Hematopoietic multipotent progenitor cell treated with erythropoietin and hydrocortisone succinate and interleukin-3 and kit ligand, for 6 days (in vitro differentiated cells): ENCODE measurements at places on chromosomes 1 and 21.
A peak's percentile ranks its signal among the peaks of the same experiment; 100 is the strongest.

DNA sequence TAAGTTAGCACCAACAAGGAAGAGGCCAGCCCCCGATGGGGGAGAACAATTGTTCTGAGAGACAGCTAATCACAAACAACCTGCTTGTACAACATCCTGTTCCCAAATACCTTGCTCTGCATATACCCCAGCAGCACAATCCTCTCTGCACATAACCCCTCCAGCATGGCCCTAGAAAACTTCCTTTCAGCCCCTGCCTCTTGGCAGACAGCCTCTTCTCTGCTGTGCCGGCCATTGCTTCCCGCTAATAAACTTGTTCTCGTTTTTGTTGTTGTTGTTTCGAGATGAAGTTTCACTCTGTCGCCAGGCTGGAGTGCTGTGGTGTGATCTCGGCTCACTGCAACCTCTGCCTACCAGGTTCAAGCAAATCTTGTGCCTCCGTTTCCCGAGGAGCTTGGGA, 392.7 kb downstream of the SMYD3 start:
- DNase-seq: no peak

- DNase-seq: no peak
These were observed 6.9 kb downstream of the E2F2 start for GRCh38 chr1:23524163-23524562.

DNA sequence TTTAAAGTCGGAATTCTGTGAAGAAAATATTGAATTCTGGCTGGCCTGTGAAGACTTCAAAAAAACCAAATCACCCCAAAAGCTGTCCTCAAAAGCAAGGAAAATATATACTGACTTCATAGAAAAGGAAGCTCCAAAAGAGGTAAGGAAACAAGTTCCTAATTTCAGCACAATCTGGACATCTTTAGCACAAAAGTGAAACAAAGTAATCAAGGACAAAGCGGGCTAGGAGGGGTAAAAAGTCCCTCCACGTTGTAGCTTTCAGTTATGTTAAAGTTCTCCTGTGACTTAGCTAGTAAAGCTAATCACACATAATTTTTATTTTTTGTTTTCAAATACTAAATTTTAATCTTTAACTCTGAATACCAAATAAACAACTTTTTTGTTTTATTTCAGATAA, 2.2 kb downstream of the RGS2 start:
- DNase-seq: no peak

DNA sequence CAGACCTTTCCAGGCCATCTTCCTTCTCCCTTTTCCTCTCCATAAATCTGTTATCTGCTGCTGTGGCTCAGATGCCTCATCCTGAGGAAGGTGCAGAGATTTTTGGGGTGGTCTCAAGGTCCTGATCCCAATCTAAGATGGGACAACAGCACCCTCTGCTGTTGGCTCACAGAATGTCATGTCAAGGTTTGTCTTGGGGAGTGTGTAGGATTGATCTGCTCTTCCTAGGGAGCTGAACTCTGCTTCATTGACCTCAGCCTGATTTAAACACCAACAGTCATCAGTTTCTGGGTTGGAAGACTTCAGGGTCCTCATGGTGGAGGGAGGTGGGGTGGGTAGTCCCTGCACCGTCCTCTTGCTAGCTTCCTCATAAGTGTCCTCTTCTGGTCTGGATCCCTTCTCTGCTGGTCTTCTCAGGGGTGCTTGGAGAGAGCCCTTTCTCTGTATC, 62.8 kb upstream of the LAX1 start:
- DNase-seq: peak; percentile 76

GRCh38 chr1:107871687-107872395, 93.1 kb downstream of the VAV3 start:
- DNase-seq: no peak

DNA sequence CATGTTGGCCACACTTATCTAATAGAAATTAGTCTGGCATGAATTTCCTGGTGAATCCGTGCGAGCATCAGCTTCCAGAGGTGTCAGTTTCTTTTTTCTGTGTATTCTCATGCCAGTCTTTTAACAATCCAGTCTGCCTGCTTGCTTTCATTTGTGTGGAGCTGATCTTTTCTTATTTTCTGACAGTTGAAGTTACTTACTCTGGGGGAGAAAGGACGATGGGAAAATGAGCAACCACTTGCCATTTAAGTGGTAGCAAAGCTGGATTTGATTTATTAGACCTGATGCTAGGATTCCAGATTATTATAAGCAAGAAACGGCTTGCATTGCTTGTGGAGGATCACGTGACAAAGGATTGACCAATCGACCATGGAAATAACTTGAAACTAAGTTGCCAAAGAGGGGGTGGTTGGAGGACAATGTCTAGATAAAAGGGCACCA, 24.3 kb upstream of the APP start:
- DNase-seq: no peak

- no peak for DNase-seq
These were observed 37.1 kb upstream of the DOCK7 start for GRCh38 chr1:62725255-62725654.
